Skeletal muscle cell (primary cell): ENCODE measurements at places on chromosomes 2 and 18.

- no peak for DNase-seq
Observed at GRCh38 chr18:47795434-47795814, 135.0 kb downstream of the SMAD2 start.

DNA sequence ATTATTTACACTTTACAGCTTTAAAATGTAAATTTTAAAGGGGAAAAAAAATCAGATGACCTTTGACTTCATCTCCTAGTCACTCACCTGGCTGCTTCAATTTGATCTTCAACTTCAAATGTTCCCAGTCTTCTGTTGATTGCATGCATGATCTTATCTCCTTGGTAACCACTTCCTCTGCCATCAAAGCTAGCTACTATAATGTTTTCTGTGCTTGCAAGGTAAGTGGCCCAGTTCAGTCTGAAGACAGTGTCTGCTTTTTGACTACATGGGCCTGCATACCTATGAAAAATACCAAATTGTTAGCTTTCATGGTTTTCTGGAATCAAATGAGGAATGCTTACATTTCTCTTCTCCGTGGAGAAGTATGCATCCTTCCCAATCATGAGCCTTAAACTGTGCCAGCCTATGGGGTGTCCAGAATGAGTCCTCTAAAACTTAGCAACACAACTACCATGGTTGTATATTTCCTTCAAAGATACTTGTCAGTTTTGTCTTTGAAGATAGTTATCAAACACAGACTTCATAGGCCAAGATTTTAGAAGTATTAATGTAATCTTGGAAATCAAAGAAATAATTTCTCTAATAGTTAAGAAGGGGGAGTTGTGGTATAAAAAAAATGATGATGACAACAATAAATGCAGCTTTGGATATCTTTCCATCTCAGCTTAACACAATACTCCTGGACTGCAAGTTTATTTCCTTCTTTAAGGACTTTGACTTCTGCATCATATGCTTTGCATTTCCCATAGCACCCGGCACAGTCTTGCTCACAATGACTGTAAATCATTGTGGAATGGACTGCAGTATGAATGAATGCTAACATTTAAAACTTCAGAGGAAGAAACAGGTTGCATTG is 62.1 kb downstream of the DPP4 start:
- DNase-seq, result no peak

DNA sequence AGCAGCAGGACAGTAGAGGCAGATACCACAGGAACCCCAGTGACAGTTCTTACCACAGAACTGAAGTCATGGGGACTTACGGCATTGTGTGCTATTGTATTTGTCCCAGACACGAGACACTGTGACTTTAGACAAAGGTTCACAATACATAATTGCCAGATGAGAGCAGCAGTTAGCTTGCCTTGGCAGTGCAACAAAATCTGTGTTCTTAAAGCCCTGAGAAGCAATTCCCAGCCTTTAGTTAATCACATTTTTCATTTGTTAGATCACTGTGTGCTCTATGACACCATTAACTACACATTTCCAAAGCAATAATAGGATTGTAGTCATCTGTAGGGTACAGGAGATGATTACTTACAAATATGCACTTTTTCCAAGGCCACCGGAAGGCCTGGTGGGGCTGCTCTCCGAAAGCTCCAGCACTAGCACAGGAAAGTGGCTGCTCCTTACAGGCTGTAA is 97.5 kb upstream of the LDLRAD4 start:
- DNase-seq, result peak; percentile 19

DNA sequence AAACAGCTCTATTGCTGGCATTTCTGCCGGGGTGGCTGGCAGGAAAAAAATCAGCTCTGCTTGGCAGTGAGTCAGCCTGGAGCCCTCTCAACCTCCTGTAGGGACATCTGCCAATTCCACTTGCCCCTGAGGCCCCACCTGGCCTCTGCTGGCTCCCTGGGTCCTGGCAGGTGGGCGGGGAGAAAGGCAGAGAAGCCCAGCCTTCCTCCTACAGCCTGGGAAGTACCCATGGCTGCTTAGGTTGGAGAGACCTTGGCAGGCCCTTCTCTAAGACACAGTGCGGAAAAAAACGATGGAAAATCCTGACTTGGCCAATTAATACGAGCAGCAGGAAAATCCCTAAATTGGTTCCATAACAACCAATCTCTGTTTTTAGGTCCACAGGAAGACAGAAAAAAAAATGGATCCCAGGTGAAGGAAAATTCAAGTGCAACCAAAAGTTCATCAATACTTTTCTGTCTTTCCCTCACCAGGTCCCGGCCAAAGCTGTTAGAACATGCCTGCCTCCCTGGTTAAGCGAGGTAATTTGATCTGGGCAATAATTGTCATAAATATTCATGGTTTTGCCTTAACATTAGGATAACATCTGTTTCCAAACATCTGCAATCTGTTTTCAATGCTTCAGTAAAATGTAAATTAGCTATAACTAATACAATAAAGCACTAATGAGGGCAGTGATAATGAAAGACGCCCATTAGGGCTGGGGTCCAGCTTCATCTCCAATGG is 245.9 kb downstream of the TFCP2L1 start:
- DNase-seq, result no peak

DNA sequence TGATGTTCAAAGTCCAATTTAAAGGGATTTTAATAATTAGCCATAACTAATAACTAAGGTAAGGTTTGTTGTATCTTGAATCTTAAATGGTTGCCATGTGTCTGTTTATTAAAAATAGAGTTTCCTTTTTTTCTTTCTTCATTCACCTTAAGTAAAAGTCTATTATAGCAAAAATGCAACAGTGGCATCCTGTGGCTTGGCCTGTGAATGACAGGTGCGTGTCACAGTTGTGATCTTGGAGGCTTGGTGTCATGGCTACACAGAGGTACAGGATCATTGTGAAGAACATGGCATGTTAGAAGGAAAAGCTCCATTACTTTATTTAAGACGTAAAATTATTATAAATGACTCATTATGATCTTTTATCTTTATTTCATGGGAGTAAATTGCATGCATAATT is 246.1 kb downstream of the BCL2 start:
- no peak for DNase-seq
